ENCODE measurements at places on chromosomes 1 and 21.

- no peak for DNase-seq
These were observed 46.3 kb upstream of the PDE9A start for GRCh38 chr21:42607102-42607501.

- DNase-seq = no peak
These were observed 200.4 kb upstream of the ADGRL2 start for GRCh38 chr1:81600363-81600762.

DNA sequence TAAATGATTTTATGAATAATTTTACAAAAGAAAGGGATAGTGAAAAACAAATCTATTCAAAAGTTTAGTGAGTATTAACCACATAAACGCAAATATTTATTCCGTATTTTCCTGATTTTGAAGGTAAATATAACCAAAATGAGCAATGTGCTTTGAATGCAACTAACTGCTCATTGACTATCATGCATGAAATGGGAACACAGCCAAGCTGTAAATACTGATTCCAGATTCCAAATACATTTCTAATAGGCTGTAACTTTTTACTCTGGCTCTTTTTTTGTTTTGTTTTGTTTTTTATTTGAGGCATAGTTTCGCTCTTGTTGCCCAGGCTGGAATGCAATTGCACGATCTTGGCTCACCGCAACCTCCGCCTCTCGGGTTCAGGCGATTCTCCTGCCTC, 41.8 kb downstream of the SELENOF start:
- DNase-seq = no peak

DNA sequence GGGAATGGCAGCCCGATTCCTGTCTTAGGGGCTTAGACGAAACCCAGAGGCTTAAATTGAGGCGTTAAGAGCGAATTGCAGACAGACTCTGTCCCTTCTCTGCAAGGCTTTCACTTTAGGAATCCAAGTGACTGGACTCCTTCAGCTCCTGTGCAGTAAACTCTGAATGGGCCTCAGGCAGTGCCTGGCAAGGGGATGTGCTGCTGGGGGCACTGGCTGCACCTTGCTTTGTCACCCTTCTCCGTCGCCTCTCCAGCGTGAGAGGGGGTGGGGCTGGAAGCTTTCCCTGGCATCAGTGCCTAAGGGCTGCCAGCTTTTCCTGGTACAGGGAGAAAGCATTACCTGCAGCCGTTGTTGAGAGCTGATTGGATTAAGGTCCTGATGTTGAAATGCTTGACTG, 39.9 kb upstream of the NFASC start:
- no peak for DNase-seq

GRCh38 chr1:25897754-25898153, 8.5 kb downstream of the STMN1 start:
- DNase-seq = no peak
